ENCODE measurements at places on chromosomes 5 and 9. TPM values are rescaled to one million over a fixed set of nuclear protein-coding genes. Genes with fewer than 3 reads are reported as not detected.

DNA sequence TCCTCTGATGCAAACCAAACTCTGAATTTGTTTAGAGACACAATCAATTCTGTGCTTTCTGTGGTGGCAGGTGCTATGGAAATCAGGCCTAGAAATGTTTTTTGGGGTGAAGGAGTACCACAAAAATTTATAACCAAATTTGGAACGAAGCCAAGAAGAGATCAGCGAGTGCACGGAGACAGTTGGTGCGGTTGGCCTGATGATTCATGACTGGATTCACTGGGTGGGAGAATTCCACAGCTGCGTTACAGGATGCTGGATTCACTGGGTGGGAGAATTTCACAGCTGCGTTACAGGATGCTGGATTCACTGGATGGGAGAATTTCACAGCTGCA is 135.6 kb upstream of the IRX4 start:
- no peak for DNase-seq

DNA sequence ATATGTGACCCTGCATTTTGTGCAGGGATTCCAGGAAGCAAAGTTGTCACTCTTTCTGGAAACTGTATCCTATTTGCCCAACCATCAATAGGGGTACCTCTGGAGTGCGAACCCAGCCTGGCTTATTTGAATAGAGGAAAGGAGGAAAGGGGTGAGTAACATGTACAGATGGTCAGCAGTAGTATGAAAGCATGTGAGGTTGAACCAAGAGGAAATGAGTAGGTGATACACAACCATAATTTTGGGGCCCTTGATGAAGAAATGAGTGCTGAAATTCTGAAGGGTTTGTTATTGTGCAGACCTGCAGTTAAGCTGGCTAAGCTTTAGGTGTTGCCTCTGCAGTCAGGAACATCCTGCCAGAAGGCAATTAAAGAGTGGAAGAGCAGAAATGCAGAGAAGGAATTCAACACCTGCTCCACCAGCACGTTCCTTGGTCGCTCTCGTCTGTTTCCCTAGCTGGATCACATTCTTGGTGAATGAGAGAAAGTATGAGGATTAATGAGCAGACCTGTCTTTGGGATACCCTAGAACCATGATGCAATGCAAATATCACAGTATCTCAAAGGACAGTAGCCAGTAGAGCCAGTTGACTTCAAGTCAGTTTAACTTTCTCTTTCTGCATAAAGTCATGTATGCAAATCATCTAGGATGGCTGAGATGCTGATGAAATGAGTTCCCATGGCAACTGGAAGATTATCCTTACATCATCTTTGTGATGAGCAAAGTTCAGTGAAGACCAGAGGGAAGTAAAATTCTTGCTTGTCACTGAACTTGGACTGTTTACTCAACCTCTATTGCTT is 13.2 kb upstream of the IL12B start:
- no peak for DNase-seq

DNA sequence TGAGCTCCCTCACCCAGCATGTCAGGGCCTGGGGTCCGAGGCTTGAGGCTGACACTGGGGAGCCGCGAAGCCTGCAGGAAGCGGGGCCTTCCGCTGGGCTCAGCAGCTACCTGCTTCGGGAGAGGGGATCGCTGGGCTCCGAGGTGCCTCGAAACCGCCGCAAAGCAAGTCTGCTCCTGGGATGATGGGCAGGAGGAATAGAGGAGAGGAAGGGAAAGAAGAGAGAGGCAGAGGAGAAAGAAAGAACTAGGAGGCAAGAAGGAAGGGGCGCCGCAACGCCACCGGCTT is 1.5 kb upstream of the PRDM12 start:
- no peak for DNase-seq

DNA sequence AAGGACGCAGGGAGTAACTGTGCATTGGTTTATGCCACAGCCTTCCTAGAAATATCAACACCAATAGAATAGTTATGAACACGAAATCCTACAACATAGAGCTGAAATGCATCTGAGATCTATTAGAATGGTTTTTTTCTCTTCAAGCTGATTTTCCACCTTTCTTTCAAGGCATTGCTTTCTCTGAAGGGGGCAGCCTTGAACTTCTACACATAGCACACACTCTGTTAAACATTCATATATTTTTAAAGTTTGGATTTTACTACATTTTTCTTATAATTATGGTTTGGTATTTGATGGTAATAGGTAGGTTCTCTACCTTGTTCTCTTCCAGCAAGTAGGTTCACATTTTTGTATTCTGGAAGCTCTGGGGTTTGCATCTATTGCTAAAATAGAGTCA is 661.8 kb downstream of the SEMA5A start:
- DNase-seq, result no peak

- no peak for DNase-seq
Measured at GRCh38 chr5:81639556-81639955, 111.3 kb downstream of the SSBP2 start.

The DRD1 gene
- 0.09 TPM for polyA plus RNA-seq

The SLC2A6 gene
- polyA plus RNA-seq, result 5.0 TPM
